Epithelial cell of umbilical artery (primary cell): ENCODE measurements at places on chromosomes 12 and 14. TPM values are rescaled to one million over a fixed set of nuclear protein-coding genes. Genes with fewer than 3 reads are reported as not detected.

The KRT1 gene
- total RNA-seq: not detected in 2 replicates

The KLHL33 gene
- total RNA-seq: not detected in 2 replicates

The DHH gene
- total RNA-seq: 3.9 and 9.9 TPM in 2 replicates

The DIO2 gene
- total RNA-seq: 0.15 TPM in 1 of 2 replicates, not detected in the other

The IPO4 gene
- total RNA-seq: 33.1 and 43.2 TPM in 2 replicates

The CLEC4D gene
- not detected in 2 replicates for total RNA-seq

The GYS2 gene
- not detected in 2 replicates for total RNA-seq

The SLC38A4 gene
- 0.65 TPM in 1 of 2 replicates, not detected in the other for total RNA-seq

The NID2 gene
- total RNA-seq: 3.3 and 5.5 TPM in 2 replicates

The ESPL1 gene
- total RNA-seq: 4.9 and 18.1 TPM in 2 replicates

The RPS6KL1 gene
- total RNA-seq: 5.2 and 15.0 TPM in 2 replicates

The PIP4K2C gene
- total RNA-seq: 5.5 and 17.3 TPM in 2 replicates

The TEX22 gene
- 0.15 TPM in 1 of 2 replicates, not detected in the other for total RNA-seq

The ESRRB gene
- not detected in 2 replicates for total RNA-seq

The ACACB gene
- total RNA-seq: 0.32 and 2.3 TPM in 2 replicates

The MGP gene
- 42.1 and 237 TPM in 2 replicates for total RNA-seq

The AJUBA gene
- 53.6 and 89.1 TPM in 2 replicates for total RNA-seq

The SLC4A8 gene
- 1.6 and 2.4 TPM in 2 replicates for total RNA-seq

The ZDHHC22 gene
- total RNA-seq: under 0.01 TPM in 1 of 2 replicates, not detected in the other

The PTPRO gene
- not detected in 2 replicates for total RNA-seq

The KRT78 gene
- total RNA-seq: not detected in 2 replicates

The DPPA3 gene
- total RNA-seq: not detected in 2 replicates

The WNT1 gene
- not detected in 2 replicates for total RNA-seq

The PRH2 gene
- not detected in 2 replicates for total RNA-seq

The VEZT gene
- 66.6 and 69.0 TPM in 2 replicates for total RNA-seq

The STON2 gene
- 0.32 TPM in 1 of 2 replicates, not detected in the other for total RNA-seq

The KANSL2 gene
- total RNA-seq: 54.0 and 54.6 TPM in 2 replicates

The PZP gene
- total RNA-seq: 0.30 and 0.97 TPM in 2 replicates

The CYP27B1 gene
- total RNA-seq: 0.15 and 0.65 TPM in 2 replicates

The PRB3 gene
- total RNA-seq: not detected in 2 replicates

The TSPAN11 gene
- 0.65 TPM in 1 of 2 replicates, not detected in the other for total RNA-seq

The INSM2 gene
- total RNA-seq: not detected in 2 replicates

The KRT86 gene
- total RNA-seq: 0.15 TPM in 1 of 2 replicates, not detected in the other

The LRTM2 gene
- not detected in 2 replicates for total RNA-seq

The BTG1 gene
- 9.4 and 10.9 TPM in 2 replicates for total RNA-seq

The GPD1 gene
- not detected in 2 replicates for total RNA-seq

The ADIPOR2 gene
- total RNA-seq: 33.1 and 50.3 TPM in 2 replicates

The CCDC197 gene
- not detected in 2 replicates for total RNA-seq
